ENCODE measurements at places on chromosomes 13 and 19.
A peak's percentile ranks its signal among the peaks of the same experiment; 100 is the strongest.

GRCh38 chr19:52993342-52994178 is 20.2 kb upstream of the ERVV-1 start:
- peak; percentile 4 for DNase-seq

DNA sequence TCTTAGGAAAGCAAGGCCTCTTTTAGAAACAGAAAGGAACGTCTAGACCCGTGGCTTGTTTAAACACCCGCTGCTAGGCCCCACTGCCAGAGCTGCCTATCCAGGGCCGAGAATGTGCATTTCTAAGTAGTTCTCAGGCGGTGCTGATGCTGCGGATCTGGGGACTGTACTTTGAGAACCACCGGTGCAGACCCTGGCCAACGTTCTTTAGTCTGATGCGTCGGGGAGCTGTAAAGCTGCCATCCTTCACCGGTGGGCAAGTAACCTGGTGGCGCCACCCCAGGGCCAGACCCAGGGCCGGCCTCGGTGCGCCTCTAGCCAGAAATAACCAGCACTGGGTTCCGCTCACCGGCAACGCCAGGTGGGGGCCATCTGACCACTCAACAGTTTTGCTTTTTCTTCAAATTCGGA is 47.1 kb downstream of the TGDS start:
- DNase-seq, result no peak

DNA sequence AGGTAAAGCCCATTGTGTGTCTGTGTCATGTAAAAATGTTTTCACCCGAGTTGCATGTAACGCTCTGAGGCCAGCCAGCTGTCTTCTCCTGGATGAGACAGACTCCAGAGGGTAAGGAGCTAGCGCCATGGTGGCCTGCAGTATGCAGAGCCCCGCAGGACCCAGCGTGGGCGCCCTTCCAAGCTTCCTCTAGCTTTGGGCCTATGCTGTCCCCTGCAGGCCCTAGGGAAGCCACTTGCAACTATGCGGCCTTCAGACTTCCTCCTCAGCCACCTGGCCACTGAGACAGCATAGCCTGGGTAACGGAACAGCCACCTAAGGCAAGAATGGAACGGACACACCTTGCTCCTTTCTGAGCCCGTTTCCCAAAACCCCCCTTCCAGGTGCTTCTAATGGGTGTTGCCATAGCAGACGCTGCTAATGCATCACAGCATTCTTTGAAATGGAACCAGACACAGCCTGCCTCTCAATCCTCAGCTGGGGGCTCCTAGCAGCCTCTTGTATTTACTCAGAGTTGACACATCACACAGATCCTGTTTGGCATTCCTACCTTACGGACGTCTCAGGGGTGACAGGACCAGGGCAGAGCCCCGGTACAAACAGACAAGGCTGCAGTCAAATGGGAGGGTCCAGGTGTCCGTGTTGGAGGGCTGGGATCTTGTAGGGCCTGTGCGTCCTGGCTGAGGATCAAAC is 6.2 kb downstream of the FAM32A start:
- DNase-seq, result no peak

GRCh38 chr19:50703915-50704796 is 15.4 kb downstream of the SHANK1 start:
- no peak for DNase-seq

DNA sequence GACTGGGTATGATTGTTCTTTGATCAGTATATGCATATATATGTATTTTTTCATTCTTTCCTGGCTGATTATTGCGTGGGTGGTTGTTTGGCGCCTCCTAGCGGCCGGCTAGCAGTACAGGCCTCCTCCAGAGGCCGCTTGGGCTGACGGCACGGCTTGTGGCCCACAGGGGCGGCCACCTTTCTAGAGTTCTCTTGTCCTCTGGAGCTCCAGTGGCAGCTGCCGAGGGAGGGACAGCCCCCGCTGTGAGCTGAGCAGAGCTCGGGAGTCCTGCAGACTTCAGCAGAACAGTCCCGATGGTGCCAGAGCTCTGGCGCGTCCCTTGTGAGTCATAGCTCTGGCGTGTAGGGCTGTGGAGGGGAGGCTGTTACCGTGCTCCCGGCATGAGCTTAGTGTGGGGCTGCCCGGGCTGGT is 22.5 kb upstream of the ZNF429 start:
- DNase-seq, result no peak

GRCh38 chr19:5952193-5953029 is 25.5 kb downstream of the RANBP3 start:
- DNase-seq, result no peak

DNA sequence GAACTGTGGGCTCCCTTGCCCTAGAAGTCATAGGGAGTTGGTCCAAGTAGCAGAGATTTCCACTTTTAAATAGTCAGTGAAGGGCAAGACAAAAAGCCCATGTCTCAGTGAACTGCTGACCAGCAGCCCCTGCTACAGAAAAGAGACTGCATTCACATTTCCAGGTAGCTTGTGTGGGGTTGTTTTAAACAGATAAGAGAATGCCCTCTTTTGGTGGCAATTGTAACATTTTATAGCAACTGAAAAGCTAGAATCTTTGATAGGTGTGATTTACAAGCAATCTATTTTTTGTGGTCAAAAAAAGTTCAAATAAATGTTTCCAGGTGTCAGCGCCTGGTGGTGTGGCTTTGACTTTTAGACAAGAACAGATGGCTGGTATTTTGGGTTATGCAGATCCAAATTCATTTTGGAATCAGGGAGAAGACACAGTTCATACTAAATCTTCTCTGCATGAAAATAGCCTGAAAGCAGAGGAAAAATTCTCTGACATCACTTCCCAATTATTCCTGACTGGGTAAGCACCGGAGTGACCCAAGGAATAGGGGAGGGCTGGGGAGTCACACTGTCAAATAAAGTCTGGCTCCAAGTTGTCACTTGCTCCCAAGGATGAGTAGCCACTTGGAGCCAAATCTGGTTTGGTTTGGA is 26.2 kb upstream of the GPR12 start:
- DNase-seq, result no peak

- no peak for DNase-seq
These were observed 25.3 kb downstream of the RASA3 start for GRCh38 chr13:114106991-114107685.

GRCh38 chr13:23074075-23074828 is 106.5 kb upstream of the SGCG start:
- no peak for DNase-seq

DNA sequence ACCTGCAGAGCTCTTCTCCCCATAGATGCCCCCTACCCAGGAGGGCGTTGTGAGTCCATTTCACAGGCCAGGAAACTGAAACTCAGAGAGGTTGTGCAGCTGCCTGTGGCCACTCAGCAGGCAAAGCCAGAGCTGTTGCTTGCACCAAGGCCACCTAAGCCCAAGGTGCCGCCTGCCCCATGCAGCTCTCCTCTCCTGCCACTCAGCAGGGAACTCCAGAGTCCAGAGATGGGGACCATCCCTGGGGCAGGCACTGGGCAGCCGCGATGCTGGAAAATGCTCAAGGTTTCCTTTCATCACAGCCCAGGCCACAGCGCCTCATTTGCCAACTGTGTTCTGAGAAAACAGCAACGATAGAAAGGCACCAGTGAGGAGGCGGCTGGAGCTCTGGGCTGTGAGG is 41.0 kb upstream of the PEPD start:
- no peak for DNase-seq

- DNase-seq, result no peak
These were observed 46.6 kb downstream of the MBNL2 start for GRCh38 chr13:97268772-97269171.

DNA sequence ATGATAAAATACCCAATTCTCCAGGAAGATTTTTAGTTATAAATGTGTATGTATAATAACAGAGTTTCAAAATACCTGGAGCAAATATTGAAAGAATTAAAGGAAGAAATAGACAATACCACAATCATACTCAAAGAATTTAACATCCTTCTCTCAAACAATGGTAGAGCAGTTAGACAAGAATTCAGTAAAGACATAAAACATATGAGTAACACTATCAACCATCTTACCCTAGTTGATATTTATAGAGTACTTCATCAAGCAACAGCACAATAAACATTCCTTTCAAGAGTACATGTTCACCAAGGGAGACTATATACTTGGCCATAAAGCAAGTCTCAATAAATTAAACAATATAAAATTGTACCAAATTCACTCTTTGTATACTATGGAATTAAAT is 108.4 kb downstream of the DLEU7 start:
- DNase-seq, result no peak

DNA sequence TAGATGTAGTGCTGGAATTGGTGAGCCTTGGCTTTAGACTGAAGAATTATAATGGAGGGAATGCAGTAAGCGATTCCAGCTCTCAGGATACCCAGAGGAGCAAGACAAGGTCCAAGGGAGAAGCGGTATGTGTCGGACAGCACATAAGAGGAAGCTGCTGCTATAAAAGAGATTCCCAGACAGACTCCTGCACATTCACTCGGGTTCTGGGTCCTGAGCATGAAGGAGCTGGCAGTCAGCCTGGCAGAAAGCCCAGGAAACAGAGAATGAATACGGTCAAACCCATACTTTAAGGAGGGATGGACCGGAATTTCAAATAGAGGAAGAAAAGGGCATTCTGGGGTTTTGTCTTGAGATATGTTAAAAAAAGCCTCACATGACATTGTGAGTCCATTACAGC is 308.3 kb downstream of the DNAJC15 start:
- peak; percentile 31 for DNase-seq

DNA sequence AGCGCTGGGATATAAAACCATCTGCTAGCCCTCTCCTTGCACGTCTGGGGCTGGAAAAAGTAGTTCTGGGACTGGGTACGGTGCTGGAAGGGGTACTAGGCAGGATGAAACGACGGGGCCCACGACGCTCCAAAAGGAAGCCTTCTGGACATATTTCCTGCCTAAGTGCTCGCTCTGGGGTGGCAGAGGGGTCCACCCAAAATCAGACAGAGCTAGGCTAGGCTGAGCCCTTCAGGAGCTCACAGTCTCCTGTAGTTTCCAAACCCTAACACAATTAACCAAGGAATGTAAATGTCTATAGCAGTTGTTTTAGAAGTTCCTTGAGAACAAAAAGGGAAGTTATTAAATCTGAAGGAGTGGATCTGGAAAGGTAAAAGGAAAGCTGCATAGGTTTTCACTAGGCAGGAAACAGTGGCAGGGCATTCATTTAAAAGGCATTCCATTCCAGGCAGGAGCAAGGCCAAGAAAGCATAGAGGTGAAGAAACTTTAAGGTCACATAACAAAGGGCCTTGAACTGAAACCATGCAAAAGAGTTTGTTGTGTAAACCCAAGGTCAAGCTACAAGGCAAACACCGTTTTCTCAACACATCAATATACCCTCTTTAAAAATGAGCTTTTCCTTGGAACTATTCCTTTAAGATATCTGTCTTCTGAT is 634 bp upstream of the DIAPH3 start:
- no peak for DNase-seq

- DNase-seq, result no peak
These were observed 865 bp upstream of the CRLF1 start for GRCh38 chr19:18607226-18608101.

DNA sequence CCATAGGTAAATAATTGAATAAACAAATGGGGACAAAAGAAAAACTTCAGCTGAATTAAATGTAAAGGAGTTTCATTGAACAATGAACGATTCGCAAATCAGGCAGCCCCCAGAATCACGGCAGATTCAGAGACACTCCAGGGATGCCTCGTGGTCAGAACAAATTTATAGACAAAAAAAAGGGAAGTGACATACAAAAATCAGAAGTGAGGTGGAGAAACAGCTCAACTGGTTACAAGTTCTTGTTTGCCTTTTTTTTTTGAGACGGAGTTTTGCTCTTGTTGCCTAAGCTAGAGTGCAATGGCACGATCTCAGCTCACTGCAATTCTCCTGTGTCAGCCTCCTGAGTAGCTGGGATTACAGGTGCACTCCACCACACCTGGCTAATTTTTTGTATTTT is 5.7 kb downstream of the ZNF566 start:
- DNase-seq, result no peak

GRCh38 chr19:54351474-54351873 is 12.5 kb upstream of the LILRA4 start:
- no peak for DNase-seq

GRCh38 chr19:35249146-35249847 is 495 bp downstream of the LSR start:
- no peak for DNase-seq

- DNase-seq, result no peak
These were observed 8.7 kb upstream of the KLK12 start for GRCh38 chr19:51043497-51043896.

GRCh38 chr19:1567116-1567847 is 843 bp downstream of the MEX3D start:
- no peak for DNase-seq

- DNase-seq, result no peak
These were observed 53.3 kb upstream of the POSTN start for GRCh38 chr13:37651891-37652290.

- DNase-seq, result no peak
These were observed 32.8 kb downstream of the ATP12A start for GRCh38 chr13:24713022-24713421.

GRCh38 chr13:97478247-97478646 is 44.3 kb downstream of the RAP2A start:
- DNase-seq, result no peak

- no peak for DNase-seq
These were observed 9.3 kb downstream of the MPND start for GRCh38 chr19:4352701-4353121.

DNA sequence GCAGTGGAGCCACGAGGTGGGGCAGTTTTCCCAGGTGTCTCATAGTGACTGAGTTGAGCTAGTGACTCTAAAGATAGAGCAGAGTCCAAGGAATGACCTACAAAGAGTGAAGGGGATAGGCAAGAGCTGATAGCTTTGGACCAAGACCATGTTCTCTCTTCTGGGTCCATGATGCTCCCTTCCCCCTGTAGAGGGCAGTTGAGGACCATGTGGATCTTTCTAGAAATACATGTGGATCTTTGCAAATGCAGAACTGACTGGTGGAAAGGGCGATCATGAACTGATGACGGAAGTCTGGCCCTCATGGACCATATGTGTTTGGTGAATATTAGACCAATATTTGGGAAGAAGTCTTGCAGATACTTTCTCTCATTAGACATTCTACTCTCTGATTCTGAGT is 6.9 kb downstream of the PSG1 start:
- no peak for DNase-seq

DNA sequence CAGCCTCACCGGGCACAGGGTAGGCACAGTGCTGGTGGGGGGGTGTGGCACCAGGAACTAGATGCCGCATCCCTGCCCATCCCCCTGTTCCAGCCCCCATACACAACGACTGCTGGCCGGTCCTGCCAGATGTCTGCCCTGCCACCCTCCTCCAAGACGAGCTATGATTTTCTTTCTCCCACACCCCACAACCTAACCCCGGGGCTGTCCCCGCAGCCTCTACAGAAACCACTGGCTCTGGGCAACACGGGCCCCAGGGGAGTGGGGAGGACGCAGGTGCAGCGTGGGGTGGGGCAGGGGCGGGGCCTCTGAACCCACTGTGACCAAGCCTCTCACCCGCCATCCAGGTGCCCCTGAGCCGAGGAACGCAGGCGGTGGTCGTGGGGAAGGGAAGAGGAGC is 15.5 kb downstream of the PGLS start:
- DNase-seq, result no peak

All from C1 segment of cervical spinal cord (tissue), 14 donors.